ENCODE measurements at places on chromosomes 16 and 17. TPM values are rescaled to one million over a fixed set of nuclear protein-coding genes. Genes with fewer than 3 reads are reported as not detected.

Gene SOST
- not detected for total RNA-seq

GRCh38 chr17:4947010-4947410, 1.3 kb downstream of the PFN1 start:
- no peak for DNase-seq

- peak; percentile 41 for DNase-seq
Observed at GRCh38 chr16:82639666-82640336, 13.0 kb downstream of the CDH13 start.

DNA sequence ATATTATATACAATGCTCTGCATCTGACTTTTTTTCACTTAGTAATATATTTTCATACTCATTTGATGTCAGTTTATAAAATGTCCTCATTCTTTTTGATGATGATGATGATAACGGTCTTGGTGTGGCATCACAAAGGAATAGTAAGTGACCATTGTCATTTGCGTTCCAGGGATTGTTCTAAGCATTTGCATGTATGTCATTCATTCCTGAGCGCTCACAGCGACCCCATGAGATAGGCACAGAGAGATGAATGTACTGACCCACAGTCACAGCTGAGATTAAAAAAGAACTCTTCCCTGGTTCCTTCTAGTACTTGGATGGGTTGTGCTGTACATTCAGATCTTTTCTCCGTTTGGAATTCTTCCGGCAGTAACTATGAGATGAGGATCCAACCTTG, 21.2 kb upstream of the MSI2 start:
- no peak for DNase-seq

- no peak for DNase-seq
Observed at GRCh38 chr16:79632289-79632688, 31.8 kb upstream of the MAF start.

GRCh38 chr17:2872282-2872681, 76.0 kb downstream of the RAP1GAP2 start:
- no peak for DNase-seq

GRCh38 chr17:39641883-39642282, 4.9 kb downstream of the STARD3 start:
- DNase-seq: no peak
